ENCODE measurements at places on chromosomes 12 and 14.

- DNase-seq: no peak
Measured at GRCh38 chr14:72961579-72962335, 35.5 kb downstream of the DCAF4 start.

DNA sequence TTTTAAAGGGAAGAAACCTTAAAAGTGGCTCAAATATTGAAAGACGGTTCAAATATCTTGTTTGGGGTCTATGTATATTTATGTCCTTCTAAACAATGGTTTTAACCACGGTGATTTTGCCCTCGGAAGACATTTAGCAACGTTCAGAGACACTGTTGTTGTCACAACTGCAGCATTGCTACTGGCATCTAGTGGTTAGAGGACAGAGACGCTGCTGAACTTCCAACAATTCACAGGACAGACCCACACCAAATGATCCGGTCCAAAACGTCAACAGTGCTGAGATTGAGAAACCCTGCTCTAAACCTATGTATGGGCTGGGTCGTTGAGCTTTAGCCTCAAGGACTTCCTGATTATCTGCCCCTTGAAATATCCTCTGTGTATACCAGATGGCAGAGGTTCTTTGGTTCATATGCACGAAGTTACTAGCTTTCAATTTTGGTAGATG, 1.7 kb downstream of the ANGEL1 start:
- DNase-seq: peak; percentile 4

GRCh38 chr14:90785471-90785870, 30.8 kb downstream of the TTC7B start:
- no peak for DNase-seq

GRCh38 chr12:9755567-9755966, 5.1 kb downstream of the CD69 start:
- no peak for DNase-seq

DNA sequence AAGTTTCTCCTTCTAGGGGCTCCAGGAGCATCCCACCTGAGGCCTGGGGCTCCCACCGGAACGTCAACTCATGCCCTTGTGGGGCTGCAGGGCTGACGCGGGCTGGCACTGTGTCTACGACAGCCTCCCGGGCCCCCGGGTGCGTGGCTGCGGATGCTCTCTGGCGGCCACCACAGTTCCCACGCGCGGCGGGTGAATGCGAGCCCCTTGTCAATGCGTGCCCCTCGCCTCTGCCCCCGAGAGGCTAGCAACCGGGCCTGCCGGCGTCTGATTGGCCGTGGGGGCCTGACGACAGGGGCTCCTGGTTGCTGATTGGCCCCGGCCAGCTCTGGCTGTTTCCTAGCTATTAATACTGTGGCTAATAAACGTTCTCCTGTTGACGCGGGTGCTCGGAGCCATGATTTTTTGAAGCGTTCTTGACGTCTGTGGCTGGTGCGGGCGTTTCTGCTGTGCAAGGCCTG, 1.8 kb upstream of the MEG3 start:
- DNase-seq: no peak

GRCh38 chr14:34993426-34993825, 10.6 kb downstream of the SRP54 start:
- no peak for DNase-seq
